T1000 (cell line): ENCODE measurements at places on chromosomes 1 and 21.

GRCh38 chr1:228039006-228039903 is 32.5 kb downstream of the WNT3A start:
- no peak for DNase-seq

GRCh38 chr1:90721210-90722194 is 4.4 kb upstream of the BARHL2 start:
- DNase-seq, result peak; percentile 31

GRCh38 chr1:29222686-29223085 is 8.0 kb downstream of the MECR start:
- DNase-seq, result no peak

DNA sequence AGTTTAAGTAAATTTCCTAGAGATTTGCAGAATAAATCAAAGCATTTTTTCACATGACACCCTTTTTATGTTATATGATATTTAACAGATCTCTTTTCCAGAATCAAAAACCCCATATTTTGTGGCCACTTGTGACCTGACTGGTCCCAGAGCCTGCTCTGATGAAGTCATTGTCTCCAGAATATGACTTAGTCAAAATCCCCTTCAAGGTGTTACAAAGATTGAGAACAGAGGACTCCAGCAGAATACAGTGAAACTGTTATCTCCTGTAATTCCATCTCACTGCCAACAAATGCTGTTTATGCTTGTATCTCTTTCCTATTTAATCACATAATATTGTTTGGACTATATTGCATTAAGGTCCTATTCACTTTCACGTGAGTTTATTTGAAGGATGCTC is 25.6 kb downstream of the RGS1 start:
- no peak for DNase-seq

DNA sequence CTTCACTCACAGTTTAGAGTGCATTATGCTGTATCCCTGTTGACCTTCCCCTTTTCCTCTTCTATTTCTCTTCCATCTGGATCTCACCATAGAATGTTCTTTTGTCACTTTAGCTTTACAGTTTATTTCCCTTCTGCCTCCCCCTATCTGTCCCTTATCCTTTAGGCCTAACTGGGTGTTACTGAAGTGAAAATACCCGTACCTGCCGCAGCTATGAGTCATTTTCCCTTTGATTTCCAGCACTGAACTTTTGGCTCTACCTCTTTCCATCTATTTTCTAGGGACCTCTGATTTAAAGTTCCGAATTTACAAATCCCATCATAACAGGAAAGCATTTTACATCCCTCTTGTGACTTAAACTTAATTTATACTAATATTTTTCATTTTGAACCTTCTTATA is 19.7 kb downstream of the ITSN1 start:
- no peak for DNase-seq

DNA sequence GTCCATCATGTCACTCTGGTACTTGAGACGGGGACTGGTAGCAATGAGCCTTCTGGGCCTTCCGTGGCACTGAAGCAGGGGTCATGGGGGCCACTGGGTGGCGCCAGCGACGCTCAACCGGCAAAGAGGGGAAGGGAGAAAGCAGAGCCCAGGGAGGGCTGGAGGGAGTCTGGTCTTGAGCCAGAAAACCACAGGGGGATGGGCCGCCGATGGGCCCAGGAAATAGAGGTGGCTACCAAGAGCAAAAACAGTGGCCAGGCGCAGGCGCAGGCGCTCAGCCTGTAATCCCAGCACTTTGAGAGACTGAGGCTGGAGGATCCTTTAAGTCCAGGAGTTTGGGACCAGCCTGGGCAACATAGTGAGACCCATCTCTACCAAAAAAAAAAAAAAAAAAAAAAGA is 21.8 kb downstream of the EXOC8 start:
- DNase-seq, result no peak

GRCh38 chr1:116508984-116509980 is 61.5 kb downstream of the CD58 start:
- peak; percentile 58 for DNase-seq

DNA sequence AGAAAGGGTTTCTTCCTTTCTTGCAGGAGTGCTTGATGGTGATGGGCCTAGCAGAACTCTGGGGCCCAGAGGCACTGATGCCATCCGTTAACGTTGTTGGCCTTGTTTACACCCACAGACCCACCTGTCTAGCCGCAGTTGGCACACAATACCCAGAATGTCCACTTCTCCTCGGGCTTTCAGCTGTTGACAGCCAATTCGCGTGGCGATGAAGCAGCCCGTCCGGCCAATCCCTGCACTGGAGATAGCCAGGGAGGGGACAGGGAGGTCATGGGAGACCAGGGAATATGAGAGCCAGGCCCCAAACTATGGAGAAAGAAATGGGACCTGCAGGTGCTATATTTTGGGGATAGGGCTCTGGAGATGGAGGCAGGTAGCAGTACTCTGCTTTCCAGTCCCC is 5.7 kb upstream of the ARL8A start:
- no peak for DNase-seq

- DNase-seq, result no peak
Measured at GRCh38 chr1:116489231-116489697, 81.6 kb downstream of the CD58 start.

DNA sequence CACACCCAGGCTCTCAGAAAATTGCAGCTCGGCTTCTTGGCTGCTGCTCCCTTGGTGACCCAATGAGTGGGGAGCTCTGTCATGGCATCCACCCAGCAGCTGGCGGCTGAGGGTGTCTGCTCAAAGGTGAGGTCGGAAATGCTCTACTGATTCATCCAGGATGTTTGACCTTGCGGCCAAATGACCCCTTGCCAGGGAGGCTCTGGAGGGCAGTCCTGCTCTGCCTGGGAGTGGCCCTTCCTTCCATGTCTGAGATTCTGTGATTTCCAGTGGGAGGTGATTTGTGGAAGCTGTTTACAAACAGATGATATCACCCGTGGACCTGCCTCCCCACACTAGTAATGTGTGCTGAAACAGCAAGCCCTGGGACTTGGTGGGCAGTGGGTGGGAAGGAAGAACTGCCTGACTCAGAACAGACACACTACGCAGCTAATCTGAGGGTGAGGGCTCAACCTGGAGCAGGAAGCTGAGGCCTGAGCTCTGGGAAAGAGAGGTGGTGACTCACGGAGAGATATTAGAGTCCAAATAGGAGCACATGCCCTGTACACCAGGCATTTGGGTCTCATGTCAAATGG is 3.0 kb downstream of the CRCT1 start:
- no peak for DNase-seq
